ENCODE measurements at places on chromosomes 6 and 20.

DNA sequence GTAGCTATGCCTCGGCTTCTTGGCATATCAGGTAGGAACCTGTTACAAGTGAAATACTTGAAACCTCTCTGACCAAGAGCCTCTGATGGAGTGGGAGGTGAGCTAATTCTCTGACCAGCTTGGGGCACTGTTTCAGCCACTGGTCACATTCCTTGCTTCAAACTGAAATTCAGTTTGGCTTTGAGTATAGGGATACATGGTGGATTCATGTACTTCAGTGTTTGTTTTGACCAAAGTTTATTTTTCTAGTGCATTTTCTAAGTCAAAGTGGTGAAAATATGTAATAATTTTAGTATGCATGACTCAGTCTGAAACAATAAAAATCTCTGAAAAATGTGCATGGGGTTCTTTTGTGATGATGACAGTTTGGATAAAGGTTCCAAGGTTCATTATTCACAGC, 18.6 kb downstream of the TTPAL start:
- DNase-seq: no peak

GRCh38 chr6:18327626-18328025, 59.5 kb upstream of the RNF144B start:
- DNase-seq: no peak

GRCh38 chr6:148401571-148401970, 58.9 kb downstream of the SASH1 start:
- DNase-seq: no peak

DNA sequence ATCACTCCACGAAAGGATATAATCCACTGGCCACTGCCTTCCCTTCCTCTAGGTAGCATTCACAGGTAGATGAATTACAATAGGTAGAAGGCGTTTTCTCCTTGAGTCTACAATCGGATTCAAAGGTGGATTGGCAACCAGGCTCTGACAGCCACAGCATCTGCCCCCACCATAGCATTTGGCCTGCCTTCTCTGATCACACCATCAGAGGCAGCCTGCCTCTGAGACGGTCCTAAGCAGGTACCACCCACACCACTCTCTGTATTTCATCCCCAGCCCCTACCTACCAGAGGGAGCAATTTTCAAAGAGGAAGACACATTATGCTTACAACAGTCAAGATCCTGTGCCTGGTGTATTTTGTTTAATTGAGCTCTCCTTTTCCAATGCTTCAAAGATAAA, 210.5 kb upstream of the SPTLC3 start:
- DNase-seq: no peak

GRCh38 chr6:35008858-35009257, 119.8 kb downstream of the ANKS1A start:
- DNase-seq: no peak

- no peak for DNase-seq
Measured at GRCh38 chr20:1891263-1892118, 3.7 kb upstream of the SIRPA start.

DNA sequence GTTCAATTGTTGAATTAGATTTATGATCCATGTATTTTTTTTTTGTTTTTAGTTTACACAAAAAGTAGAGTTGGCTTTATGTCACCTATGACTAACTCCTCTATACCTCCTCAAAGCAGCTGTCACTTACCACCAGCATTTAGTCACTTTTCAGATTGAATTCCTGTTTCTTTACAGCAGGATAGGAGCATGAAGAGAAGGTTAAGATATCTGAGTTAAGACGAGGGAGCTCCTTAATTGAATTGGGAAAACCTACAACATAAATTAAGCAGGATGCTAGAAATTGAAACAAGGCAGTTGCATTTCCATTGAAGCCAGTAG, 237.2 kb downstream of the FARS2 start:
- no peak for DNase-seq

DNA sequence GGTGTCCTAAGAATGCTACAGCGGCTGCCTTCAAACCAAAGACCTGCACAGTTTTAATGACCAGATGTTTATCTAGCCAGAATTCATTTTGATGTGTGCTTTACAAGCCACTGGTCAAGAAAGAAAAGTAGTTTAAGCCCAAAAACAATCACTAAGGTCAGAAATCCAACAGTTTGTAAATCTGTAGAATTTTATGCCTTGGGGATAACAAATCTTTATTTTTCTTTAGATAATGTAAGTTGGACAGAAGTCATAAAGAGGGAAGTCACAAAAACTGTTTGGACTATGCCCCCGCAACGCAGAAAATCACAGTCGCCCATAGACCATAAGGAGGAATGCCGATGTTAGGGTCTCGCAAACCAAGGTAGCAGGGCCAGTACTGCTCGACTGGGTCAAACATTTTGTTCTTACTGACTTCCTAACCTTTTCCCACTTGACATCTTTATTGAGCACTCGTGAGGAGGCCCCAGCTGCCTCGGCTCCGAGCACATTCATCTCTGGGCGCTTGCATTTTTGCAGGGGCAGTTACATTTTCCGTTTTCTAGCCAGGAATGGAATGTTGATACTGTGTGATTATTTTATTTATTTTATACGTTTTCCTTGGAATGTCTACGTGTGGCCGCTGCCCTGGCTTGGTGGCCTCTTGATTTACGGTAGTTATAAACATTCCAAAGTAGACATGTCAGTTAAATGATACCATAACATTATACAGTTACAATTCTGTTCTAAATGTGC, 56.7 kb upstream of the APCDD1L start:
- no peak for DNase-seq

DNA sequence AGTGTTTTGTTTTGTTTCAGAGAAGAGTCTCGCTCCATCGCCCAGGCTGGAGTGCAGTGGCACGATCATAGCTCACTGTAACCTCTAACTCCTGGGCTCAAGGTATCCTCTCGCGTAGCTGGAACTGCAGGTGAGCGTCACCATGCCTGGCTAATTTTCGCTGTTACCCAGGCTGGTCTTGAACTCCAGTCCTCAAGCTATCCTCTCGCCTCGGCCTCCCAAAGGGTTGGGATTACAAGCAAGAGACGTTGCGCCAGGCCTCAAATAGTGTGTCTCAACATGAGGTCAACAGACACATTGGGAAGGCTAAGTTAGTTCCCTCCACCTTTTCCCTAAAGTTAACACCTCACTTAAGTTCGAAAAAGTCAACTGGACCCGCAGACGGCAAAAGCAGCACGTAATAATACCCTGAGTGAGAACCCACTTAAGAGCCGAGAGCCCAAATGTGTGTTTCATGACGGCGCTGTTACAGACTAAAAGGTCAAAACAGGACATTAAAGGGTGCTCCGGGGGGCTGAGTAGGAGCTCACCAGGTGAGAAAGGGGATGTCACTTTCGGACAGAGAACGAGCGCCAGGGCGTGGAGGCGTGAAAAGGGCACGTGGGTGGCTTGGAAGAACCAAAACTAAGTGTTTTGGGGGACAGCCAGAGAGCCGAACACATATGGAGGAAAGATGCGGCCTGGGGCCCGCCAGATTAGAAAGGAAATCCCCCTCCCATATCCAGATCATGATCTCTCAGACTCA, 499 bp downstream of the TTI1 start:
- no peak for DNase-seq

DNA sequence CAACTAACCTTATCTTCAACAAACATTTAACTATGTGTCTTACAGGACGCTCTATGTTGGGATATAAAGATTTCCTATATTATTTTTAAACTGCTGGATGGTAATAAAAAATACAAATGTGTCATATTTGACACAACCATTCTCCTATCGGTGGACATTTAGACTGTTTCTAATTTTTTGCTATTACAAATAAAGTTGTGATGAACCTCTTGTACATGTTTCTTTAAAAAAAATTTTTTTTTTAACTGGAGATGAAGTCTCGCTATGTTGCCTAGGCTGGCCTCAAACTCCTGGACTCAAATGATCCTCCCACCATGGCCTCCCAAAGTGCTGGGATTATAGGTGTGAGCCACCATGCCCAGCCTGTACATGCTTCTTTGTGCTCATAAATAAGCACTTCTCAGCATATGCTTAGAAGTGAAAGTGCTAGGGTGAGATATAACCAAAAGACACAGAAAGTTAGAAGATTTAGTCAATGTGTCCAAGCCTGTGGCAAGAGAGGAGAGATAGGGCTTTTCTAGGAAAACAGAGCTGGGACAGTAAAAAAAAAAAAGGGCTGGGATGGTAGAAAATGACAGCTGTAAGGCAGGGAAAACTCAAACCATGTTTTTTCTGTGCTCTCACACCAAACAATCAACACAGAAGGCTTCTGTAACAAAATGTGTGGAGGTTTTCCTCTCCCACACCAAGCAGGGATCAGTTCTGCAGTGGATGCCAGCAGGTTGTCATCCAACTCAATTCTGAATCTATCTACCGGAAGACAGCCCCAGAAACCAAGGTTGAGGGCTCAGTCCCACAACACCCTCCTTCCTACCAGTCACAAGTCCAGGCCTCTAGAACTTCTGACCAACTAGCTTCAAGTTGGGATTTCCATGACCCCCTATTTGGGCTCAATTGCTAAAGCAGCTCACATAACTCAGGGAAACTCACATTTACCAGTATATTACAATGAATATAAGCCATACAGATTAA, 70.0 kb upstream of the SMIM29 start:
- DNase-seq: no peak

GRCh38 chr20:62644044-62644795, 1.9 kb downstream of the SLCO4A1 start:
- no peak for DNase-seq

GRCh38 chr20:33653900-33654596, 8.1 kb upstream of the C20orf144 start:
- no peak for DNase-seq

DNA sequence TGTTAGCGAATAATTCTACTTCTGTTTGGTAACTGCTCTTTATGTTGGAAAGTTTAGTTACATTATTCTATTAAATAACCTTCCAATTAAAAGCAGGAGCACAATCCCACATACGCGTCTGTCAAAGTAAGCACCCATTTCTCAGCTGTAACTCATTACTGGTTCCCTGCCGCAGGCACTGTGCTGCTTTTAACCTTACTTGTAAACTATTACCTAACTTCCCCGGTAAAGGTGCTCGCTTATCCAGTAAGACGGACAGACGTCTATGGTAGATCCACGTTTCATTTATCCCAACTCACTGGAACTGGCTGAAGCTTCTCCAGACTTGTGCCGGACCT, 529 bp upstream of the ENPP4 start:
- no peak for DNase-seq

GRCh38 chr6:71349395-71349794, 60.8 kb downstream of the OGFRL1 start:
- DNase-seq: no peak

Measured in activated T-cell treated with anti-CD3 and anti-CD28 coated beads for 48 hours (primary cell).